ENCODE measurements at places on chromosomes 1 and 21.

DNA sequence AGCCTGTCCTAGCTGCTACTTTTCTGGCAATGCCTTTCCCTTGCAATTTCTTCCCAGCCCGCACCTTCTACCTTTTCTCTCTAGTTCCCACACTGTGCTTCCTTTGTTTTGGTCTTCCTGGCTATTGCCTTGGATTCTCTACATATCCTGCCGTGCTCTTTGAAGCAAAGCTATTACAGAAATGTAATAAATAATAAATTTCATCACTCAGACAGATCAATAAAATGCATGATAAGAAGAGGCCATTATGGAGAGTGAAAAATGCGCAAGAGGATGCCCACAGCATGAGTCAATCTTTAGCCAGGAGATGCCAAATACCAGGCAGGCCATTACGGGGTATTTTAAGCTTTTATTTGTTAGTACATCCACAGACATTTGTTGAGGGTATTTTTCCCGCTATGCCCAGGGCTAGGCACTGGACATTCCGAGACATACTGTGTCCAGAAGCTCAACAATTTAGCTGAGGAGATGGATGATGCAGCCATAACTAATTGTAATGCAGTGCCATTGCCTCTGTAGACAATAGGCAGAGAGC is 163.6 kb downstream of the ST6GALNAC3 start:
- no peak for DNase-seq

GRCh38 chr1:45543581-45544417 is 6.8 kb upstream of the AKR1A1 start:
- DNase-seq, result no peak

DNA sequence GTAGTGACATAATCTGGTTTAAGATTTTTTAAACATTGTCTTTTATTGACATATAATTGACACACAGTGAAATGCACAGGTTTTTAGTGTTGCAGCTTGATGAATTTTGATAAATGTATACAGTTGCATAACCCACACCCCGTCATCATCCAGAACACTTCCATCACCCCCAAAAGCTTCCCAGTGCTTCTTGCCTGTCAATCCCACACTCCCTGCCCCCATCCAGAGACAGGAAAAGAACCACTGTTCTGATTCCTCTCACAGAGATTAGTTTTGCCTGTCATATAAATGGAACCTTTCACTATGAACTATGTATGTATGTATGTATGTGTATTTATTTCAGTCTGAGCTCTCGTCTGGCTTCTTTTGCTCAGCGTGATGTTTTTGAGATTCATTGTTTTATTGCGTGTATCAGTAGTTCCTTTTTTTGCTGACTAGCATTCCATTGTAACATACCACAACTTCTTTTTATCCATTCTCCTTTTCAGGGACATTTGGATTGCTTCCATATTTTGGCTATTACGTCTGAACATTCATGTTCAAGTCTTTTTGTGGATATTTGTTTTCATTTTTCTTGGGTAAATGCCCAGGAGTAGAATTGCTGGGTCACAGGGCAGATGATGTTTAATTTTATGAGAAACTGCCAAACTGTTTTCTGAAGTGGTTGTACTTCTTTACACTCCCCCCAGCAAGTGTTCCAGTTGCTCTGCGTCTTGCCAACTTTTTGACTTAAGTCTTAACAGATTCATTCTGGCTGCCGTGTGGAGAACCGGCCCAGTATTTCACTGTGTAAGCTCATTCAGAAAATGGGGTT is 8.7 kb downstream of the UBIAD1 start:
- DNase-seq, result no peak

- no peak for DNase-seq
Observed at GRCh38 chr1:41573194-41573593, 88.7 kb upstream of the EDN2 start.

DNA sequence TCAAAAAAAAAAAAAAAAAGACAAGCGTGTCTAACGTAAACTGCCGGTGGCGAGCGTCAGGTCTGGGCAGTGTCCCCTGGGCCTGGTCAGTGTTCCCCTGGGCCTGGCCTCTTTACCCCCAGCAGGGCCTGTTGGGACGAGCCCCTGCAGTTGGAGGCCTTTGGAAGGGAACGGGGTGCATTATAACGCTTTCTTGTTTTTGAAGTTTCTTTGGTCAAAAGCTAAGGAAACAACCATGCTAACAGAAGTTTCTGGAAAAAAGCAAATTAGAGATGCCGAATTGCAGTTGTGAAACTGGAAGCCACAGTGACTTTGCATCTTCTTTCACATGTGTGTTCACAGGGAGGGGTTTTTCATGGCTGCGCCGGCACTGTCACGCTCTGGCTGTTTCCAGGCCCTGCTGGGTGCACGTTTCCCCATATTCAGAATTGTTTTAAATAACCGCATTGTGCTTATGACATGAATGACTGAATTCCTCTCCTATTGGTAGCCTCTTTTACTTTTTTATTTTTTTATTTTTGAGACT is 16.0 kb downstream of the RRP1 start:
- no peak for DNase-seq

DNA sequence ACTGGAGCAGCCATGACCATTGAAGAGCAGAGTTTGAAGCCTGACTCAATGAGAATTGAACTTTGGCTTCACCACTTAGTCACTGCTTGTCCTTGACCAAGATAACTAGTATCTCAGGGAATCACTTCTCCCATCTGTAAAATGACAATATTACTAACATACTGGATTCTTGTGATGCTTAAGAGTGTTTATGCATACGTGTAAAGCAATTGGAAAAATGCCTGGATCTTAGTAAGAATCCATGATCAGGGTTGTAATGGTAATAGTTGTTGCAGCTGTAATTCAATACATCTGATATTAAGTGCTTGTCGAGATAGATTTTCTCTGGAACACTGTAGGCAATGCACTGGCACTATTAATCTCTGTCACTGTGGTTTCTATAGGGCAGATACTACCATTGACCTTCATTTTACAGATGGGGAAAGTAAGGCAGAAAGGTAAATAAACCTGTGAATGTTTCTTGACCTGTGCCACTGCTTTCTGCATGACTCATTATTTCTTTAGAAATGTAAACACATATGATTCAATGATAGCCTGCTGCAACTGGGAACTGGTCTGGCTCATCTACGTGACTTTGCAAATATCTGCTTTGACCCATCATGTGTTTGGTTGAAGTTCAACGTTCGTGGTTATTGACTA is 662.5 kb downstream of the PLA2G4A start:
- no peak for DNase-seq

DNA sequence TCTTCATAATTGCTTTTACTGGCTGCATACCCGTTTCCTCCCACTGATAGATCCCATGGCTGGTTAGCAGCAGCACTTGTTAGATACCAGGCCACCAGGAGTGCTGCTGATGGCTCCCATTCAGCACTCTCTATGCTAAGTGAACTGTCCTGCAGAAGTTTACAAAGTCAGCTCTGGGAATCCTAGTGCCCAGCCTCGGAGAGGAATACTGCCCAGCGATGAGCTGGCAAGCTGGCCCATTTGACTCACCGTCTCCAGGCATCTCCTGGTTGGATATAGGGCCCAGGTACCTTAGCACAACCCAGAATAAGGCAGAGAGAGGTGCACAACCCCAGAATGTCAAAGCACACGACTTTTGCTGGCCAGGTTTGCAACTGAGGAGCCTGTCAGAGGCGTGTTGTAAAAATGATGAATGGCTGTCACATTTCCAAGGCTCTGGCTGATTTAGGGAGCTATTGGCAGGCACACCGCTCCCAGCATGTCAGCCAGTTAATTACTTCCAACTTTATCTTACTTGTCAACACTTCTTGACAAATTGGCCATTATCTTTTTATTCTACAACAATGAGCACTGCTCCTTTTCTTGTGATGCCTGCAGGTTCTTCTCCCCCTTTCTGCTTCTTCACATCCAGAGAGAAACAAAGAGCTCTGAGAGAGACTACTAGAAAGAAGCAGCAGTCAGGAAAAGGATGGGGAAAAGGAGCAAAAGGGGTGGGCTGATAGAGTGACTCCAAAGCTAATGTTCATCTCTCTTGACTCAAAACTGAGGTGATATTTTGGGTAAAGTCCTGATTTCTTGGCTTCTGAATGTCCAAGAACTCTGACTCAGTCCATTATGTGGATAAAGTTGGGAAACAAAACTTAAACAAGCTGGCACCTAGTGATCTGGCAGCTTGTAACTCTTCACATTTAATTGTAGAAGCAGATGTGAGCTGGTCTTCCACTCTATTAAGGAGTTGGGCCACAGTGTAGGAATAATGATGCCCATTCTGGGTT is 10.8 kb upstream of the ANGPTL7 start:
- DNase-seq, result no peak

- no peak for DNase-seq
Observed at GRCh38 chr1:163188947-163189346, 13.8 kb downstream of the RGS5 start.

GRCh38 chr1:222583079-222583478 is 6.7 kb downstream of the TAF1A start:
- no peak for DNase-seq

DNA sequence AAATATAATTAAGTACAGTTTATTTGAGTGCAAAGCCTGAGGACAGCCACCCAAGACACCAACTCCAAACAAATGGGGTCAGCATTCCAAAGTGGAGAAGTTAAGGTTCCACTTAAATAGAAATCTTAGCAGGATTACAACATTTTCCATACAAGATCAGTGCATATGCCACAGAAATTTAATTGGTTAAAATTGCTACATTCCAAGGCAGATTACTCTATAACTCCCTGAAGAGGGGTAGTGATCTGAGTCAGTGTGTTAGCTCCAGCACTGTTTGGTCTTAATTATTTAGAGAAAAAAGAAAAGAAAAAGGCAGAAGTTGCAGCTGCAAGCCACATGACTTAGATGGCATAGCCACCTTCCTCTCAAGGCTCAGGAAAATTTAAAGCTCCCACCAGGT is 297.5 kb downstream of the HHIPL2 start:
- DNase-seq, result no peak

DNA sequence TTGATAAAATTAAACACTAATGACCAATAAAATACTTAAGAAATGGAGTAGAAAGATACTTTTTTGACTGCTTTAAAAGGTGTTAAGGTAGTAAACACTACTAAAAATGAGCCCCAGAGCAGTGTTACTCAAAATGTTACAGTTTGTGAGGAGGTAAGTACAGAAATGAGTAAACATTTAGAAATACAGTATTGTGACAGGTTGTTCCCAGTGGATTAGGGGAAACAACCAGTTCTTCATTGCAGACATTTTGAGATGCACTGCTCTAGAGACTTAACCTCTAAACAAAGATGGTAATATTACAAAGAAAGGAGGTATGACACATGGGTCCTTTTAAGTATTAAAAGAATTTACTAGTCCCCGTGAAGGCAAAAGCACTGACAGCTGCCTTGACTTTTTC is 12.7 kb downstream of the DHX9 start:
- no peak for DNase-seq

DNA sequence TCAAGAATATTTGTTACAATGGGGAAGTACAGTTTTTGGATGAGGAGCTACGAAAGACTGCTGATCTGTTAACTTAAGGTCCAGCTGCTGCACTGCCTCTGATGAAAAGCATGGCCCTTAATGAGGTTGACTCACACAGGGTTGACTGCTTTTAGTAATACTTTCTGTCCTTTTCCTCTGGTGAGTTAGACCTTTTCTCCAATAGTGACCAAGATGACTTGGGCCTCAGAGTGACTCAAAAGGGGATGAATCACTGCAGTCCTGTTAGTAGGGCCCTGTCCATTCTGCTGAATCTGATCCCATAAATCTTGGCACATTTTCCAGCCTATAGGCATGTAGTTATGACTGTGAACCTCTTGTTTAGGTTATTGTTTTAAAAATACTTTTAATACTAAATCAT is 2.7 kb downstream of the DISP1 start:
- DNase-seq, result no peak

GRCh38 chr21:34552360-34553098 is 40.5 kb upstream of the KCNE1 start:
- DNase-seq, result no peak

- no peak for DNase-seq
Observed at GRCh38 chr1:219563568-219563967, 49.3 kb downstream of the ZC3H11B start.

GRCh38 chr1:59672851-59673572 is 141.7 kb upstream of the HOOK1 start:
- DNase-seq, result no peak

GRCh38 chr1:869499-870244 is 54.1 kb upstream of the SAMD11 start:
- peak; percentile 10 for DNase-seq

DNA sequence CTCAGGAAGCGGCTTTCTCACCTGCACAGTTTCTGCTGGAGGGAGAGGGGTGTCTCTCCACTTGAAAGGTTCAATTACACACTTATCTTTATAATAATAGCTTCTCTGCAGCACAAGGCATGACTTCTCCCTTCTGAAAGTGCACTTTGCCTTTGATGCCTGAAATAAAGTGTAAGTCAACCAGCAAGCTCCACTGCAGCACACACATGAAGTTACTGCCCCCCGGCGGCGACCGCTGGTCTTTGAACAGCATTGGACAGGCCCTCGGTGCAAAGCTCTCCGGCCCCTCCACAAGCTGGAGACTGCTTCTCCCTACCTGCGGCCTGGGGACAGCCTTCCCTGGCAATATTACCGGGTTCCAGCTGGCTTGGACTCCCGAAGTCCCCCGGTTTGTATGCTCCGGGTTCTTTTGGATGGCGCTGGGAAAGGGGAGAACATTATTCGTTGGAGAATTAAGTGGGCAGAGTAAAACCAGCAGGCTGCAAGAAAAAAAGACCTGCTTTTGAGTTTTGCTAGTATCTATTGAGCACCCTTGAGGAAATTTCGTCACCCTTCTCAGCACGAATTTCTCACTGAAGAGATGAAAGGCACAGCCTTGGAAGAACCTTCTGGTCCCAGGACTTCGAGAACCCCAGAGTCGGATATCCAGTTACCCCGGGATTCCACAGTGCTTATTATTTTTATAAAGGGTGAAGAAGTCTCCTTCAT is 11.8 kb downstream of the RCAN1 start:
- DNase-seq, result peak; percentile 52

- DNase-seq, result no peak
Observed at GRCh38 chr1:213984387-213985208, 3.2 kb upstream of the PROX1 start.

DNA sequence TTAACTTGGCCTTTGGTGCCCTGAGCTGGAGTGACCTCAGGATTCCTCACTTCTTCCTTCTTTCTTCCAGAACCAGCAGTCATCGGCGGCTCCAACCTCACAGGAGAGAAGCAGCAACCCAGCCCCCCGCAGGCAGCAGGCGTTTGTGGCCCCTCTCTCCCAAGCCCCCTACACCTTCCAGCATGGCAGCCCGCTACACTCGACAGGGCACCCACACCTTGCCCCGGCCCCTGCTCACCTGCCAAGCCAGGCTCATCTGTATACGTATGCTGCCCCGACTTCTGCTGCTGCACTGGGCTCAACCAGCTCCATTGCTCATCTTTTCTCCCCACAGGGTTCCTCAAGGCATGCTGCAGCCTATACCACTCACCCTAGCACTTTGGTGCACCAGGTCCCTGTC is 6.3 kb upstream of the OLFML3 start:
- no peak for DNase-seq

- DNase-seq, result no peak
Observed at GRCh38 chr1:200666309-200666708, 3.4 kb downstream of the DDX59 start.

- DNase-seq, result no peak
Observed at GRCh38 chr1:10575616-10576015, 100.9 kb downstream of the PEX14 start.
